ENCODE measurements at places on chromosomes 1 and 21.

DNA sequence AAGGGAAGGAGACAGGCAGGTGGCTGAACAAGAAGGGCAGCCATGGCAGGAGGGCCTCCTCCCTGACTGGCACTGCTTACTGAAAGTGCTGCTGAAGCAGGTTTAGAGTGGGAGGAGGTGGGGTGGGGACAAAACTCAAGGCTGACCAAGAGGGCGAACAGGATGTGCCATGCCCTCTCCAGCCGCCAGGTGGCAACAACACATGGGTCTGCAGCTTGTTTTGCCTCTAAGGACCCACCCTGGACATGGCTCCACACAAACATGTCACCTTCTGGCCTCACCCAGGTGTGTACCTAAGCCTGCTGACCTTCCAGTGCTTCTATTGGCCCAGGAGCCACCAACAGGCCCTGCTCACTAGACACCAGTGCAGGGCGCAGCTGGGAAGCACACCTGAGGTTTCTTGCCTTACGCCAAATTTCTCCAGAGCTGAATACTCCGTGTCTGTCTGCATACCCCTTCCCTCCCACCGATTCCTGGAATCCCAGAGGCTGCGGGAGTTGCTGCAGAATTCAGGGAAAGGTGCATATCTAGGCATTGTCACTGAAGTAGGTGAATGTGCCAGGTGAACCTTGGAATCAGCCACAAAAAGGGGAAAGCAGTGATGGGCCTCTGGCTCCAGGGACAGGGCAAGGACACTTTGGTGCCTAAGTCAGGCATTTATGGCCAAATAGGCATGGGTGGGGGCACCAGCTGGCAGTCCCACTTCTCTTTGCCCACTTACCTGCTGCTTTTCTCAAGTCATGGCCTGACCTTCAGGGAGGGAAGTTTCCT is 5.3 kb downstream of the PSRC1 start:
- no peak for DNase-seq

- DNase-seq, result no peak
Observed at GRCh38 chr1:28971980-28972771, 57.8 kb downstream of the EPB41 start.

- DNase-seq, result no peak
Observed at GRCh38 chr1:87478231-87478630, 149.6 kb downstream of the LMO4 start.

DNA sequence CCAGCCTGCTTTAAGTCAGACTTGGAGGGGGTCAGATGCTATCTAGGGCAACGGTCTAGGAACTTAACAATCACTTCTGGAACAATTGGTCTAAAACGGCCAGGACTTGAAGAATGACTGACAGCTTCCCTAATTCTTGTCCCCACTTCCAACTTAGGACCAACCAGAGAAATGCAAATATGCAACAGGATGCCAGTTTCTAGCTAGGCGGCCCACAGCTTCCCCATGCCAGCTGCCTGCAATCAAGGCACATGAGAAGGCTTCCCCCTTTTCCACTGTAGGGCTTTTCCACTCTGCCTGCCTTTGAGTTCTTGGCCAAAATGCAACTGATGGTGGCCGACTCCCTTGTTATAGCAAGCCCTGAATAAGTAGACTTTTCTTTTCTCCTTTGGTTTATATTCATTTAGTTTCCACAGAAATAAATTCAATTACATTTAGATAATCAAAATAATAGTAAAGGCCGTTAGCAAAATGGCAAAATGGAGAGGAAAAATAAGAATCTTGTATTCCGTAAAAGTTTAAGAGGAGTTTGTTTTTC is 80.9 kb downstream of the BACH1 start:
- DNase-seq, result no peak

- no peak for DNase-seq
Observed at GRCh38 chr1:117664314-117664713, 58.5 kb downstream of the TENT5C start.

DNA sequence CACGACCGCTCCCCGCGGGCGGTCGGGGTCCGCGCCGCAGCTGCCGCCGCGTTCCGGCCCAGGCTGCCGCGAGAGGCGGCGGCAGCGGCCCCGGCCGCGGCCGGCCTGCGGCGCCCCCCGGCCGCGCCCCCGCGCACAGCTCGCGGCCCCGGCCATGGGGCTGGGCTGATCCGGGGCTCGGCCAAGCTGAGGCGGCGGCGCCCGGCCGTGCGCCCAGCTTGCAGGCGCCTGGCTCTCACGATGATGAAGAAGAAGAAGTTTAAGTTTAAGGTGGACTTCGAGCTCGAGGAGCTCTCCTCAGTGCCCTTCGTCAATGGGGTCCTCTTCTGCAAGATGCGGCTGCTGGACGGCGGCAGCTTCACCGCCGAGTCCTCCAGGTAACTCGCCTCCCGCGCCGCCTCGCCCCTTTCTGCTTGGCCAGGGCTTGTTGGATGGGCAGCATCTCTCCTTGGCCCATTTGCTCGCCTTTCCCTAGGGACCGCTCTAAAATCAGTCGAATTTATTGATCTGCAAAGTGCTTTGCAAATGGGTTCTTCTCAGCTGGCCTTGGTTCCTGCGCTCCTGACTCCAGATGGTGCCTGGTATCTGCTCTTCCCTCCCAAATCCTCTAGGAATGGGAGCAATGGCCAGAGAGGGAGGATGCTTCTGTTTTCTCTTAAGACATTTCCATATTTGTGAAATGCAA is 431 bp downstream of the EEIG2 start:
- no peak for DNase-seq

GRCh38 chr1:156021093-156021428 is 310 bp upstream of the SSR2 start:
- no peak for DNase-seq

GRCh38 chr1:197144570-197145325 is 1.7 kb downstream of the ASPM start:
- no peak for DNase-seq

- DNase-seq, result no peak
Observed at GRCh38 chr1:121471523-121471922, 286.7 kb downstream of the SRGAP2C start.

- no peak for DNase-seq
Observed at GRCh38 chr1:240174734-240175133, 83.1 kb downstream of the FMN2 start.

All from SHP77 treated with DMSO at 0.1 percent for 48 hours (cell line).